GM12865 (cell line): ENCODE measurements at places on chromosomes 7 and 10.

DNA sequence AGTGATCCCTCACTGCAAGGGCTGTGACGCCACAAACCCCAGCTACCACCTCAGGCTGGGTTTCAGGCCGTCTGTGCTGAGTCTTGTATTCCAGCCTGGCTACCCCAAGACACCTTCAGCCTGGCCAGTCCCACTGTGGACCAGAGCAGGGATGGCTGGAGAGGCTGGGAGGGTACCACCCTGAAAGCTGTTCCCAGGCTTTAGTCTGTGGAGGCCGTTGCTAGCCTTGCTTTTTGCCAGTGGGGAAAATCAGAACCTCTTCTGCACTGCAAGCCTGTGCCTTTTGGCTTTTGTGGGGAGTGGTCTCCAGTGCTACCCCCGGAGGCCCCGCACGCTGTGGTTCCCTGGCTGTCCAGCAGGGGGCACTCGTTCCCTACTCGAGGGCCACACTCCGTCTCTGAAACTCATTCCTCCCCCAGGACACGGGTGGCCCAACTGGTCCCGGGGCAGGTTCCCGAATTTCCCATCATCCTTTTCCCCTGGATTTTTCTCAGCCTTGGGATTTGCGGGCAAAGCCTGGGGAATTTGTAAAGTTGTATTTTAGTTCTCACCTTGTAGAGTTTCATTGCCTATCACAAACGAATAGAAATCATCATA is 128.4 kb upstream of the BTBD16 start:
- no peak for DNase-seq

DNA sequence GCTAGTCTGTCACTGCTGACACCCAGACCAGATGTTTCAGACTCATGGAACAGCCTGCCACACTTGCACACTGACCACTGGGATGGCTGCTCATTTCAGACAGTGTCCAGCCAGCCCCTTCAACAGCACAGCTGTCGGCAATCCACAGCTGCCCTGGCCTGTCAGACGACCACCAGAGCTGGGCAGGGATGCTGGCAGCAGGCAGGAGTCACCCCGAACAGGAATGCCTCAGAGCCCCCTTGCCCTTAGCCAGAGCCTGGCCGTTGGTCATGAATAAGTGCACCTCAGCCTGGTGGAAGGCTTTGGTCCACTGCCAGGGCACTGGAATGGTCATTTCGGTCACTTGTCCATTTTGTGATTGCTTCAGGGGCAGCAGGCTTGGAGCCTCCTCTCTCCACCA is 149.6 kb upstream of the TCERG1L start:
- DNase-seq = no peak

- peak; percentile 45 for DNase-seq
These were observed 139.9 kb downstream of the CCDC71L start for GRCh38 chr7:106520962-106521514.

DNA sequence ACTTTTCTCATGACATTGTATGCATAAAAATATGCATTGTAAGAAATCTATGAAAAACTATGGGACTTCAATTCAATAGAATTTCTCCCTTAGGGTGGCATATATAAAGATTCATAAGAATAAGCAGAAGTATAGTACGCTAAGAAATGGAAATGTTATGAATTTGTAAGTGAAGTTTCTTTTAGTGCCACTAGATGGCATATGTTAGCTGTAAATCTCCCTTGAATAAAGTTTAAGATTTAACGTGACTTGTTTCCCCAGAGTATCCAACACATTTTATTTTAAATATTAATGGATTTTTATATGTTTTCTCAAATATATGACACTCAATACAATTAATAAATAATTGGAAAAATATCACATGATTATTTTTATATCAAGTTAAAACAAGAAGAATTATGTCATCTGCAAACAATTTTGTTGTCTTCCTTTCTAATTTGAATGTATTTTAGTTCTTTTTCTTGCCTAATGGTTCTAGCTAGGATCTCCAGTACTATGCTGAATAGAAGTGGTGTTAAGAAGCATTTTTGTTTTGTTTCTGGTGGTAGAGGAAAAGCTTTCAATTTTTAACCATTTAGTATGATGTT is 287.2 kb downstream of the HGF start:
- peak; percentile 40 for DNase-seq

DNA sequence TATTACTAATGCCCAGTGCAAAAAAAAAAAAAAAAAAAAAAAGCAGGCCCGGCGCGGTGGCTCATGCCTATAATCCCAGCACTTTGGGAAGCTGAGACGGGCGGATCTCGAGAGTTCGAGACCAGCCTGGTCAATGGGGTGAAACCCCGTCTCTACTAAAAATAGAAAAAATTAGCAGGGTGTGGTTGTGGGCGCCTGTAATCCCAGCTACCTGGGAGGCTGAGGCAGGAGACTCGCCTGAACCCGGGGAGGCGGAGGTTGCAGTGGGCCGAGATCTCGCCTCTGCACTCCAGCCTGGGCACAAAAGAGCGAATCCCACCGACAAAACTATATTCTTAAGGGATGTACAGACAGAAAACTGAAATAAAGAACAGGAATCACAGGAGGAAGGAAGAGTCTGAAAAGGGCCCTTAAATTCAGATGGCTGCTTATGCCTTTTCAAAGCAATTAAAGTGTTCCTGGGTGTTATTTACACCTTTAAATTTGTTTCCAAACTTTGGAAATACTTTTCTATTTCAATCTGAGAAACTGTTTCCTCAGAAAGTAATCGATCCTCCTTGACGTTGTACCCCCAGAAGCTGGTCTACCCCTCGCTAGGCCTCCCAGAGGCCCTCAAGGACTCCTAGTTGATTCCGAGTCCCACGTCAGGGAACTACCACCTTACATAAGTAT is 2.0 kb upstream of the KMT2E start:
- DNase-seq = peak; percentile 49

GRCh38 chr7:41005374-41005901 is 697.5 kb downstream of the INHBA start:
- DNase-seq = no peak

- no peak for DNase-seq
These were observed 69.5 kb downstream of the TCERG1L start for GRCh38 chr10:131242007-131242406.

DNA sequence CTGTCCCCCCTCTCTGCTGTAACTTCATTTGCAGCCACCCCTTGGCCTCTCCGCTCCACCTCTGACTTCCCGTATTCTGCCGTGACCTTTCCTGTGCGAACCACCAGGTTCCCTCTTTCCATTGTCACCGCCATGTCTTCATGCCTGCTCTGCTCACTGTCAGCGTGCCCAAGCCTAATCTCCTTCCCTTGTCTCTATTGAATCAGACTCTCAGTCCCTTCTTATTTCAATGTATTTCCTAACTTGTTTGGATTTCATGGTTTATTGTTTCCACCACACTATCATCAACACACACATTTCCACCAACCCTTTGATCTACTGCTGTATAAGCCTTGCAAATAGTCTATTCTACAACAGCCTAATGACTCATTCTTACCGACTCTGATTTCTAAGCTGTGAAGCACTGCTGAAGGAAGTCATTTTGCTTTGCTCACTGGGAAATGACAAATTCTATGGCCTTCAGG is 30.0 kb upstream of the INHBA start:
- no peak for DNase-seq

GRCh38 chr10:18294633-18295032 is 154.4 kb downstream of the CACNB2 start:
- DNase-seq = peak; percentile 15

GRCh38 chr10:130389906-130390305 is 253.7 kb downstream of the GLRX3 start:
- DNase-seq = no peak

DNA sequence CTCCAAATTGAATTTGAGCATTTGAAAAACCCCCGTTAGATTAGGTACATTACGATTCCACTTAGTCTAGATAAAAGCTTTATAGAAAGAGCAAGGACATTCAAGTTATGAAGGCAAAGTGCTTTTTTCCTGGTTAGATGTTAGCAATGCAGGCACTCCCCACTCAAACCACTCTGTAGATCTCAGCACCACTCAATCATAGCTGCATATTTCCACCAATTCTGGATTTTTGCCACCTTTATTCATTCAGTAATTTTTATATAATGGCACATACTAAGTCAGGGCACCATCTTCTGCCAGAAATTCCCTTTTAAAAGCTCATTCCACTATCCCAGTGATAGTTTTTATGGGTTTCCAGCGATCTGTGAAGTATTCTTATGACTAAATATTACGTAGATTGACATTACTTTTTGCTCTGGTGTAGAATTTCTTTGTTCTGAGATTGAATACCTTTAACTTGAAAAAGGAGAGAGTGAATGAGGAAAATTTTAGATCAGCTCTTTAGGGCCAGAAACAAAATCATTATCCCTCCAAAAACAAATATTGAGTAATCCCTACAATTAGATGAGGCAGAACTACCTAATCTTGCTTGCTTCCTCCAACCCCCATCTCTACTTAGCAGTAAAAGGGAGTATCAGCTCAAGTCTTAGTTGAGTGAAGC is 51.6 kb downstream of the RNLS start:
- DNase-seq = no peak

DNA sequence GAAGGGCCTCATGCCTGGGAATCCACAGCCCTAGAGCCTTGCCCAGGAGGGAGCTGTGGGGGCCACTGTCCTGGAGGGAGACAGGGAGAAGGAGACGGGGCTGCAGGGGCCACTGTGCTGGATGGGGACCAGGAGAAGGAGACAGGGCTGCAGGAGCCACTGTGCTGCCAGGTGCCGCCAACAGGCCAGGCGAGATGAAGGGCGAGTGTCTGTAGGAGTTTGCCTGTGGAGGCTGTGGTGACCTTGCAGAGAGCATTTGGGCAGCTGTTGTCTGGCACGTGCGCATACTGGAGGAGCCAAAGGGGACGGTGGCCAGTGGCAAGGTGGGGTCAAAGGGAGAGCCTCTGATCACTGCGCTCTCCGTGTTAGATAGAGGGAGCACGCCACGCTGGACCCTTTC is 79.2 kb downstream of the NKX6-2 start:
- DNase-seq = no peak

- DNase-seq = no peak
These were observed 147.9 kb upstream of the FZD8 start for GRCh38 chr10:35789996-35790395.

GRCh38 chr7:110205899-110206298 is 885.0 kb upstream of the LRRN3 start:
- DNase-seq = no peak

- no peak for DNase-seq
These were observed 66.9 kb upstream of the TFEC start for GRCh38 chr7:116097365-116098009.

DNA sequence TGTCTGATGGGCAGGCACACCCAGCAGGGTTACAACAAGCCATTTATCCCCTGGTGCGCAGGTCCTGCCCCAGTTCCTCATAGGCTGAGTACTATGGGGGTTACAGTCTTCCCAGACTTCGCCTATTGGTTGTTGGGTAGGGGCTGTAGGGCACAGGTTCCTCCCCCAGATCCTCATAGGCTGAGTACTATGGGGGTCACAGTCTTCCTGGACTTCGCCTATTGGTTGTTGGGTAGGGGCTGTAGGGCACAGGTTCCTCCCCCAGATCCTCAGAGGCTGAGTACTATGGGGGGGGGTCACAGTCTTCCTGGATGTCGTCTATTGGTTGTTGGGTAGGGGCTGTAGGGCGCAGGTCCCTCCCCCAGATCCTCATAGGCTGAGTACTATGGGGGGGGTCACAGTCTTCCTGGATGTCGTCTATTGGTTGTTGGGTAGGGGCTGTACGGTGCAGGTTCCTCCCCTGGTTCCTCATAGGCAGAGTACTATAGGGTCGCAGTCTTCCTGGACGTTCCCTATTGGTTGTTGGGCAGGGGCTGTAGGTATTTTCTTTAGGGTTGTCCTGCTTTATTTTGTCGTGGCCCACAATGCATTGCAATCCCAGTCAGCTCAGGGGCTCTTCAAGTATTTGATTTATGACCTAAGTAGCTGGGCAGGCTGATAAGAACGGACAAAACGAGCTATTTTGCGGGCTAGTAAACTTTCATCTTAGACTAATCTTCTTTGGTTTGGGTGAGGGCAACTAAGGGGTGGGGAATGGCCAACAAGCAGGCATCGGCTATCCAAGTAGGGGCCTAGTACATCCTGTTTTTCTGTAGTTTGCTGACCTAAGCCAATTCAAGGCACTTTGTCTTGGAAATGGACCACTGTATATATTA is 3.4 kb downstream of the LRRC27 start:
- peak; percentile 13 for DNase-seq

GRCh38 chr10:77041636-77042258 is 595.9 kb downstream of the KCNMA1 start:
- DNase-seq = peak; percentile 1

GRCh38 chr10:89520706-89521105 is 14.7 kb downstream of the SLC16A12 start:
- no peak for DNase-seq

- no peak for DNase-seq
These were observed 41.4 kb downstream of the GNA12 start for GRCh38 chr7:2802504-2803341.

DNA sequence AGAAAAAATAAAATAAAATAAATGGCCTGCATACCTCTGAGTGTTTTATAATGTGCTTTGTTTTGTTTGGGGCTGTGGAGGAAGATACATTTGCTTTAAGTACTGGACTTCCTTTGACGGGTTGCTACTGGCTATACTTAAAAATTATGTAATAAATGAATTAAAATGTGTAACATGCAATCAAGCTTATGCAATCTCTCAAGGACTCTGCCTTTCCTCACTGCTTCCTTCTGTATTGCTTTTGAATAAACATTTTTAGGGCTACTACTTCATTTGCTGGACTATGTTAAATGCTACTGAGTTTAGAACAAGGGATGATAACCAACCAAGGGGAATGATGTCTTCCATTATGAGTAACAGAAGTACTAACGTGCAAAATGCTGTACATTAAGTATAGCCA is 91.6 kb downstream of the ETV1 start:
- no peak for DNase-seq

- DNase-seq = peak; percentile 7
These were observed 215.7 kb downstream of the RELN start for GRCh38 chr7:103773726-103774125.

DNA sequence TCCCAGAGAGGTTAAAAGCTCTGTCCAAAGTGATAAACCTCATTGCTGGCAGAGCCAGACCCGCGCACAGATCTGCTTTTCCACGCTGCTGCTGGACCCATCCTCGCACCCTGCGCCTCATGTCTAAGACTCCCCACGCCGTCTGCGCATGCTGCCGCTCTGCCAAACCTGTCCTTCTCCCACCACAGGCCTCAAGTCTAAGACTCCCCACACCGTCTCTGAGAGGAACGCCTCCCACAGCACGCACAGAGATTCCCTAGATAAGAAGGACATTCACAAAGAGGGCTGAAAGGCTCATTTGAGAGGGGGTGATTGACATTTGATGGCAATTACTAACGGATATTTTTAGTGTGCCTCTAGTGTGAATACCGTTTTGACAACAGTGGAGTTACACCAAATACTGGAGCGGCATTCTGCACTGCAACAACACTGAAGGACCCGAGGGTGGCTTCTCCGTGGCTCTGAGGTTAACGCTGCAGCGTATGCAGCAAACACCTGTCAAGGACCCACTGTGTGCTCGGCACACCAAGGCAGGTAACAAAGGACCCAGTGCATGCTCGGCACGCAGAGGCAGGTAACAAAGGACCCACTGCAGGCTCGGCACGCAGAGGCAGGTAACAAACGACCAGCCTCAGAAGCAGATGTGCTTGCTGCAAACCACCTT is 231.4 kb downstream of the DNAJB6 start:
- DNase-seq = no peak
